Left ventricle myocardium inferior (tissue), 1 donor: ENCODE measurements at places on chromosomes 2 and 18.
A peak's percentile ranks its signal among the peaks of the same experiment; 100 is the strongest.

- DNase-seq: no peak
Observed at GRCh38 chr2:5693287-5694201, 1.4 kb downstream of the SOX11 start.

GRCh38 chr2:239905306-239905705 is 119.8 kb downstream of the NDUFA10 start:
- DNase-seq: no peak

DNA sequence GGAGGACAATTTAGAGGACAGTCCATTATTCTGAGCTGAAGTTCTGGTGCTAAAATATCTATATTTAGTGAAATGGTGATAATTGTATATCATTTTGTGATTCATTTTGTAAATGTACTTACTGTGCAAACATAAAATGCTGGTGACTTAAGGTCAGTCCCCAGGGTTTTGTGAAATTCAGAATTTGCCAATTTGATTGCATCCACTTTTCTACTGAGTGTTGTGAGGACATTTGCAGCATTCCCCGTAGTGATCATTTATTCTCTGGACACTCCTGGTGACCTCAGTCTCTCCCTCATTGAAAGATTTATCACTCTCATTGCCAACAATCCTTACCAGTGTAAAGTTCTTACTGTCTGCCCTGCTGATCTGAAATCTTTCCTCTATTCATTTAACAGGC is 98.2 kb downstream of the SOCS6 start:
- no peak for DNase-seq

- no peak for DNase-seq
Observed at GRCh38 chr2:189517847-189518535, 62.6 kb downstream of the SLC40A1 start.

GRCh38 chr2:128369602-128370467 is 51.2 kb upstream of the HS6ST1 start:
- DNase-seq: no peak

DNA sequence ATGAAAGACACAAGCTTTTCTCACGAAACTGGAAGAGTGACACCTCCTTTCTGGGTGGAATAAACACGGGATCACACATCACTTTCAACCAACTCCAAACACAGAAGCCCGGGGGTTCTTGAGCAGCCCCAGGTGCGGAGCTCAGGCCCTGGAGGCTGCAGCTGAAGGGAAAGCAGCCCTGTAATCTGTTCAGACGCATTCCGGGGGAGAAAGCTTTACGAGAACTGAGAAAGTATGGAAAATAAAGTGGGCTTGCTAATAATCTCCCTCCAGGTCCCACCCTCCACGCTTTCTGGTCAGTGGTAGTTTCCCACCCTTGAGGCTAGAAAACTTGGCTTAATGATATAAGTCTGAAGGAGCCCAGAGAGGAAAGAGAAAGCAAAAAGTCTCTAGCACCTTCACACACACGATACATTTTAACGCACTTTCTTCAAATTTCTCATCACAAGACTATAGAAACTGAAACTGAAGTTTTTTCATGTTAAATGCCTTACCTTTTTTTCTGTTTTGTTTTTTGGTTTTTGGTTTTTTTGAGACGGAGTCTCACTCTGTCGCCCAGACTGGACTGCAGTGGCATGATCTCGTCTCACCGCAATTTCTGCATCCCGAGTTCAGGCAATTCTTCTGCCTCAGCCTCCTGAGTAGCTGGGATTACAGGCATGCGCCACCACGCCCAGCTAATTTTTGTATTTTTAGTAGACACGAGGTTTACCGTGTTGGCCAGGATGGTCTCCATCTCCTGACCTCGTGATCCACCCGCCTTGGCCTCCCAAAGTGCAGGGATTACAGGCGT is 141.3 kb downstream of the AFF3 start:
- no peak for DNase-seq

DNA sequence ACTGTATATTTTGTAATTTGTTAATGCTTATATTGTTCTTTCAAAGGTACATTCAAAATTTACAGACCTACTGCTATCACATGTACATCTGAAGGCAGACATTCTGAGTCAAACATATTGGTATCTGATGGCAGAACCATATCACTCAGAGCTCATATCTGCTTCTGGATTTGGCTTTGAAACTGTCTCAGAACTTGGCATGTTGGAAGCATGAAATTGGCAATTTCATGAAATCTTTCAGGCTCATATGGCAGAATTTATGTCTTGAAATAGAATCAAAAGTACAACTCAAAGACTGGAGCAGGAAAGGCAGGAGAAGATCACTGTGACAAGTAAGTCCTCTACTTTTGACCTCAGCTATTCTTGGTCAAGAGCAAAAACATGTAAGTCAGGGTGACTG is 202.3 kb downstream of the LRP1B start:
- no peak for DNase-seq

- no peak for DNase-seq
Observed at GRCh38 chr18:37321582-37322491, 243.8 kb downstream of the CELF4 start.

DNA sequence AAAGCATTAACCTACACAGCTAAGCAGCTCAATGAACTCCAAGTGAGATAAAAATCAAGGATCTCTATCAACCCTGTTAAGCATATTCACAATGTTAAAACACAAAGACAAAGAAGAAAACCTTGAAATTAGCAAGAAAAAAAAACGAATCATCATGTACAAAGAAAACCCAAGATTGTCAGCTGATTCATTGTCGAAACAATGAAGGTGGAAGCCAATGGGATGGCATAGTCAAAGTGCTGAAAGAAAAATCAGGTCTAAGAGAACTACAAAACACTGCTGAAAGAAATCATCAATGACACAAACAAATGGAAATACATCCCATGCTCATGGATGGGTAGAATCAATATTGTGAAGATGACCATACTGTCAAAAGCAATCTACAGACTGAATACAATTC is 32.5 kb downstream of the NMS start:
- DNase-seq: no peak

- no peak for DNase-seq
Observed at GRCh38 chr2:232866104-232866503, 4.0 kb upstream of the SNORC start.

DNA sequence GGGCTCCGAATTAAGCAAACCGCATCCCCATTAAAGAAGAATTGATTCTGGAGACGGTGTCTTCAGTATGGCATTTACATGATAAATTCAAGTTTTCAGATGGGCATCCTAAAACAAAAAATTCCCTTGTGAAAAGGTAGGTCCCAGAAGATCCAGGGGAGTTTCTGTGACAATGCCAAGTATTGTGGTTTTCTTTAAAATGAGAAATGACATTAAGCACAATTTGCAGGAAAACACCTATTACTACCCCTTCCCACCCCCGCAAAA is 689 bp upstream of the YWHAQ start:
- no peak for DNase-seq

- DNase-seq: peak; percentile 69
Observed at GRCh38 chr2:232611559-232612218, 21.7 kb upstream of the EFHD1 start.

GRCh38 chr18:45412577-45412976 is 202.7 kb upstream of the SLC14A2 start:
- no peak for DNase-seq

DNA sequence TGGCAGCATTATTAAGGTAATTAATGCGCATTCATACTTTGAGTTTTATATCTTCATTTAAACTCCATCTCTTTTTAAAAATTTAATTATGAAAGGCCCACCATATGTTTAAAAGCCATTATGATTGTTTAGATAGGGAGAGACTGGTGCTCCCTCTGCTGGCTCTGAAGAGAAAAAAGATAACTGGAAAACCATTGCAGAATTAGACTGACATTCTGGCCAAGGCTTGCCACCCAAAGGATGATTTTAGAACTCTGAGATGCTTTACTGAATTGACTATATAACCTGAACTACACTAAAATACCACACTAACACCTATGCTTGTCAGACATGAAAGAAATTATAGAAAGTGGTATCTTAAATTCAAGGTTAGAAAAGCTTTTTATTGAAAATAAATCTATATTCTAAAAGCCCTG is 127.6 kb upstream of the SPOPL start:
- no peak for DNase-seq
